Activated CD8-positive, alpha-beta memory T cell treated with anti-CD3 and anti-CD28 coated beads for 36 hours (primary cell): ENCODE measurements at places on chromosomes 7 and 10. TPM values are rescaled to one million over a fixed set of nuclear protein-coding genes. Genes with fewer than 3 reads are reported as not detected.

The RNF148 gene
- total RNA-seq, result not detected

The CPED1 gene
- total RNA-seq, result 0.04 TPM

The CCDC172 gene
- total RNA-seq, result not detected

The HABP2 gene
- total RNA-seq, result not detected

The FAM171A1 gene
- 4.3 TPM for total RNA-seq

The HOXA10 gene
- total RNA-seq, result not detected

The GPR15LG gene
- not detected for total RNA-seq

The STOX1 gene
- 0.34 TPM for total RNA-seq

The FGFBP3 gene
- 3.3 TPM for total RNA-seq

The OTUD1 gene
- 5.3 TPM for total RNA-seq

The DKK1 gene
- not detected for total RNA-seq

The TRIL gene
- total RNA-seq, result not detected

The PAX2 gene
- total RNA-seq, result not detected

The HOXA7 gene
- total RNA-seq, result not detected

The NACAD gene
- 0.40 TPM for total RNA-seq

The FAM13C gene
- not detected for total RNA-seq
